NCI-H2107 (cell line): ENCODE measurements at places on chromosomes 7 and 10.

GRCh38 chr10:44392420-44392819, 7.5 kb upstream of the CXCL12 start:
- no peak for DNase-seq

DNA sequence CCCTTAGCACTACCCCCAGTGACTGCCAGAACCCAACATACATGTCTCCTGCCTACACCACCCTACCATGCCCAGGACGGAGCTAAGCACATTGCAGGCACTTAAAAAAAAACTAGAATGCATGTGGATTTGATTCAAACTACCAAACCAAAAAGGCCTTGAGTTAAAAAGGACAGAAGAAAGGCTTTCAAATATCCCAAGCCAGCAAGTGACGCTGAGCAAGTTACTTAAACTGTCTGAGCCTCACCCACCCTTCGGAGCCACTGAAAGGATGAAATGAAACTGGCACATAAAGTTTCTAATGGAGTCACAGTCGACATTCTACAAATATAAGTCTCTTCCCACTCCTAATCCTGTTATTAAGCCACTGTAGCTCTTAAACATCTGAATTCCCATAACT, 1.8 kb downstream of the CPXM2 start:
- no peak for DNase-seq

DNA sequence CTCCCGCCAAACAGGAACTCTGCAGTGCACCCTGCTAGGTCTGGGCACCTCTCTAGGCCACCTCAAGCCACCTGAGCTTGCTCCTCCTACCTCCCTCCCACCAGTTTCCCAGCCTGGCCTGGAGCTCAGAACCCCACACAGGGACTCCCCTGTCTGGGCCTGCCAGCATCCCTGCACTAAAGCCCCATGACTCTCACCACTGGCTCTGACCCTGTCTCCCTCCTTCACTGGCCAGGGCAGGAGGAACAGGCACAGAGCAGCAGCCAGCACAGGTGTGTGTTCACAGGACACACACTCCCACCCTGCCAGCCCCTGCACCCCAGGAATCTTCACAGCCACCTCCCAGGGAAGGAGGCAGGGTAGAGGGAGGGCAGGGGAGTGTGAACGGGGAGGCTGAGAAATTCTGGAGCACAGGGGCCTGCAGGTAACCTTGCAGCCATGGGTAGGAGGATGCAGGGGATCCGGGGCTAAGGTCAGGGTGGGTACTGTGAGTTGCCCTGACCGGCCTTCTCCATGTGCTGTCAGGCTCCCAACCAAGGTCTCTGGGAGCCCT, 13.9 kb upstream of the ANTXRL start:
- DNase-seq: no peak

- no peak for DNase-seq
Observed at GRCh38 chr7:155454183-155455112, 3.5 kb upstream of the EN2 start.

DNA sequence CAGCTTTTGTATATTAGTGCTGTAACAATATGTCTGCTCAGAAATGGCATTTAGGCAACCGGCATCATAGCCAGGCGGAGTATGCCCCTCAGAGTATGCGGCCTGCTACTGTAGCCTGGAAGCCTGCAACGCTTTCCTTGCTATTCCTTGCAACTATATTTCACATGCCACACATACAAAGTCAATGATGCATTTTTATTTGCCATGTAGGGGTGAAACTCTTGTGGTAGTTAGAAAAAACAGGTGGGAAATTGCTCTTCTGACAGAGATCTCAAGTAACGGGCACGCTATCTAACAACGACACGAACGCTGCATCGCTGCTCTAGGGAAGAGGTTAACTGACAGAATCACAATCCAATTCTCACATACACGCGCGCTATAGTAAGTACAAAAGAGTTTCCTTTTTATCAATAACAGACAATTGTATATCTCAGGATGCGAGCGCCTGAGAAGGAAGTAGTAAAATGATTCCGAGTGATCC, 5.9 kb downstream of the EBF3 start:
- no peak for DNase-seq

DNA sequence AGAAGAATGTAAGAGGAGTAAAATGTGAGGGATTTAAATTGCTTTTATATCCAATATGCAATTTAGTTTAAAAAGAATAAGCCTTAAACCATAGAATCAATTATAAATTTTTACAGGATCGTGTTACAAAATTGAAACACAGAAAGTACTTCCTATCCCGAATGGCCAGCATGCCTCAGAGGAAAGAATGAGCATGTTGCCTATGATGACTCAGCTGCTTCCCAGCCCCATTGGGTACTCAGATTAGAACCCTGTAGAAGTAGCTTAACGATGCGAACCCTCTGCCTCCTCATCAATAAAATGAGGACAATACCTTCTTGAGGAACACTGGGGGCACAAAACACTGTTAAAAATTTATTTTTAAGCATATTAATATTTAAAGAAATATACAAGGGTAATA, 113.4 kb upstream of the CDK1 start:
- no peak for DNase-seq

- DNase-seq: no peak
Observed at GRCh38 chr10:31644931-31645633, 283.5 kb downstream of the ARHGAP12 start.

DNA sequence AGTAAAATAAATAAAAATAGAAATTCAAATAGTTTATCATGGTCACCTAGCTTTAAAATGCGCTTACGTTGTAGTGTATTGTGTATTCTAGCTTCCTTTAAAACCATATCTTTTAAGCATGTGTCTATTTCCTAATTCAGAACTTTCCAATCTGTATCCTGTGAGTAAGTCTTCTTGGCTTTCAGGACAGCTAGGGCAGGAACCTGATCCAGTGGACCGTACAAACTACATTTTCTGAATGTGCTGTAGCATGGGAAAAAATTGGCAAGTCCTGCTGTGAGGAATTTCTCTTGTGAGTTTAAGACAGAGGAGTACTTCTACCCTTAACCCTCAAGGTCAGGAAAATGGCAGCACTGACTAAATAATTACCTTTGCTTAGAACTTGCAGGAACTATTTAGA, 12.1 kb downstream of the OPN1SW start:
- no peak for DNase-seq

DNA sequence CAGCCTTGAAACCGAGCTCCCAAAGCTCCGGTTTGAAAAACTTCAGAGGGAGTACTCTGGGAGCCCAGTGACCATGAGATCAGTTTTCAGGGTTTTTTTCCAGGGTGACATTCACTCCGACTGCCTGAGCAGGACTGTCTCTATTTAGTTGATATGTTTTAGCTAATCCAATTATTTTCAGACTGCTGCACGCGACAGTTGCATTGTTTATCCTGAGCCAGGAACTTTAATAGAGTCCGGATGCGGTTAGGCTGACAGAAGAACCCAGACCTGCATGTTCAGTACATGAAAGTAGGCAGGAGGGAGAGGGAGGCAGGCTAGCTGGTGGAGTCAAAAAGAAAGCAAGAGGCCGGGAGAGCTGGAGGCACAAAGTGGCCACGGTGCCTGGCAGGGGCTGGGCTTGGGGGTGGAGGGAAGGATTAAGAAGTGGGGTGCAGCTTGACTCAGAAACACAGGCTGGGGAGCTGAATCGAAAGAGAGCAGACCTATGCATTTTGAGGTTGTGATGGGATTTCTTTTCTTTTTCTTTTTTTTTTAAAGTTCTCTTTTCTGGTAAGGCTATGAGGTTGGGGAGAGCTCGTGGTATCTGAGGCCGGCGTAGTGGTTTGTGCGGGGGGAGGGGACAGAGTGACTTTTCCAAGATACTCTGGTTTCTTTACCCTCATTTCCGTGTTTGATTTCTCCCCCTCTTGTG, 5.7 kb downstream of the GATA3 start:
- DNase-seq: no peak

DNA sequence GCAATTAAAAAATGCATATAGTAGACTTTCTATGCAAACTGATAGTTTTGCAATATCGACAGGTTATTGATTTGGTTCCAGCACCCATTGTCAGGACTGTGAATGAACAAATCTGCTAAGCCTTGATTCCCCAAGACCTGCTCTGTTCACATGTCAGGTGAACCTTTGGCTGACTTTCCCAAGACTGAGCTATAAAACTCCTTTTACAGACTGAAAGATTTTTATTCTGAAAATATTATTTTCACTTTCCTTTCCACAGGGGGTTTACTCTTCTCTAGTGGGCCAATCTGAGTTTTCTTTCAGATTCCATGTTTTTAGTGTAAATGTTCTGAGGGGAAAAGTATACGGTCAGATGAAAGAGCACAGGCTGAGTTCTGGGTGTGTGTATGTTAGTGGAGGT, 199.2 kb upstream of the BMPER start:
- no peak for DNase-seq

GRCh38 chr7:5270788-5271187, 12.0 kb upstream of the SLC29A4 start:
- DNase-seq: no peak

DNA sequence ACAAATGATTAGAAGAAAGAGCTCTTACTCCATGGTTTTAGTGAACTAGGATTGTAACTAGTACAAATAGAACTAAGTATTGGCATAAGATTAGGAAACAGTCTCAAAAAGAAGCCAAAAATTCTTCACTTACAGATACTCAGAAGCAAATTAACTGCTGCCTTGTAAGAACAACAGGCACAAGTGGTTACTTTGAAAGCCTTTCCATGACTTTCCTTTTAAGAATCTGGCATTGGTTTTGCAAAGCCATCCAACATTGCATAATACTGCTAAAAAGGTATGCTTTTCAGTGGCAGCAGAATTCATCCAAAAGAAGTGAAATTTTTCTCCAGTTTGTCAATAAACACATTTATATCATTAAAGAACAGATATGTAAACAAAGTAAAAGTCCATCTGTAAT, 126.8 kb upstream of the ODAD2 start:
- DNase-seq: no peak
